ENCODE measurements at places on chromosomes 1 and 21. TPM values are rescaled to one million over a fixed set of nuclear protein-coding genes. Genes with fewer than 3 reads are reported as not detected.

The PHLDA3 gene
- total RNA-seq: 16.6 TPM

The VWA5B1 gene
- not detected for total RNA-seq

The CHODL gene
- not detected for total RNA-seq

The RAB3B gene
- total RNA-seq: 0.05 TPM

The CLEC20A gene
- total RNA-seq: not detected

The LAX1 gene
- total RNA-seq: 15.2 TPM

The LCE6A gene
- not detected for total RNA-seq

The HMGN1 gene
- total RNA-seq: 313 TPM

The TRABD2B gene
- not detected for total RNA-seq

The LRRC7 gene
- not detected for total RNA-seq

The CHIA gene
- not detected for total RNA-seq

The SHE gene
- total RNA-seq: not detected

The ATP6V1G3 gene
- not detected for total RNA-seq

The LRRC39 gene
- total RNA-seq: 0.36 TPM

The PAPPA2 gene
- 0.10 TPM for total RNA-seq

The FMO4 gene
- 1.5 TPM for total RNA-seq

The ABCG1 gene
- 10.2 TPM for total RNA-seq

The KIF14 gene
- 11.5 TPM for total RNA-seq

The SH3D21 gene
- total RNA-seq: 8.3 TPM

The CATSPER4 gene
- total RNA-seq: not detected

The CBR3 gene
- total RNA-seq: 16.4 TPM

The LCE3E gene
- not detected for total RNA-seq

The CFHR4 gene
- total RNA-seq: not detected

The IBA57 gene
- 7.5 TPM for total RNA-seq

The CNR2 gene
- not detected for total RNA-seq

The C1orf226 gene
- total RNA-seq: not detected

The KNCN gene
- not detected for total RNA-seq

The TENT5C gene
- 4.9 TPM for total RNA-seq

The TMEM82 gene
- total RNA-seq: not detected

The GRIK3 gene
- not detected for total RNA-seq

The USP24 gene
- total RNA-seq: 53.6 TPM

The CLCA4 gene
- not detected for total RNA-seq

The LRRC3 gene
- total RNA-seq: 1.8 TPM

The GSTM5 gene
- not detected for total RNA-seq

The A3GALT2 gene
- total RNA-seq: not detected

The VAMP4 gene
- 10.4 TPM for total RNA-seq

The KRTAP12-2 gene
- not detected for total RNA-seq

The FBXO2 gene
- total RNA-seq: 0.60 TPM

The LRRC71 gene
- not detected for total RNA-seq

The RGS13 gene
- not detected for total RNA-seq
